OCI-M1 (cell line): ENCODE measurements at places on chromosomes 11 and 22.
A peak's percentile ranks its signal among the peaks of the same experiment; 100 is the strongest.

DNA sequence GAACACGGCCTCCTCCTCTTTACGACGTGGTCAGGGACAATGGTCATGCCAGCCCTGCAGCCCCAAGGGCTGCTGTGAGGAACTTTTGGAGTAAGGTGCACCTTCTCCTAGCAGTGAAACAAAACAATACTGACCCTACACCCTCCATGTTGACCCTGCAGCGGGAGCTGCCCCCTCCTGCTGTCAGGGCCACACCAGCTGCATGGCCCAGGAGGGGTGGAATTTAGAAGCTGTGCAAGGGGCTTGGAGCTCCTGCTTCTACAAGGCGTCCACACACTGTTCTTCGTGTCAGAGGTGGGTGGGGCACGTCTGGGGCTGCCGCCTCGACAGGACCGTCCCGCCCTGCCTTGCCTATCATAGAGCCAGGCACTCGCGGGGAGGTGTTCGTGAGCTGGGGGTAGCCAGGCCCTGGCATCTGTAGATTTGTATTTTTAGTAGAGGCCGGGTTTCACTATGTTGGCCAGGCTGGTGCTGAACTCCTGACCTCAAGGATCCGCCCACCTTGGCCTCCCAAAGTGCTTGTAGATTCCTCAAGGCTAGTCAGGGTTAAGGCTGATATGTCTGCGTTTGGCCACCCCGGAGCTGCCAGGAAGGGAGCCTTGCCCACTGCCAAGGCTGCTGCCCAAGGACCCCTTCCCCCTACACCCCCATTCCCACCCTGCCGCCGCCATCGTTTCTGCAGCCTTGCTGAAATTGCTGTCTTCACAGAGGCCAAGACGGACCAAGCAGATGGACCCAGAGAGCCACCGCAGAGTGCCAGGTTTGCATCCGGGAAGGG is 15.9 kb downstream of the INCENP start:
- no peak for DNase-seq

- no peak for DNase-seq
Measured at GRCh38 chr11:19242179-19242932, 1.6 kb upstream of the E2F8 start.

GRCh38 chr22:45608763-45609180 is 62.9 kb upstream of the ATXN10 start:
- no peak for DNase-seq

- DNase-seq: no peak
Measured at GRCh38 chr11:119028346-119029068, 2.2 kb downstream of the SLC37A4 start.

GRCh38 chr11:46894961-46895360 is 23.4 kb downstream of the LRP4 start:
- no peak for DNase-seq

- DNase-seq: no peak
Measured at GRCh38 chr22:47171441-47172221, 409.2 kb downstream of the TBC1D22A start.

GRCh38 chr11:63814383-63814736 is 1.1 kb downstream of the SPINDOC start:
- DNase-seq: peak; percentile 38

GRCh38 chr11:5541427-5541826 is 6.9 kb downstream of the OR52H1 start:
- DNase-seq: no peak

- no peak for DNase-seq
Measured at GRCh38 chr11:126160345-126161022, 51.0 kb downstream of the RPUSD4 start.

- DNase-seq: no peak
Measured at GRCh38 chr11:76209973-76210930, 4.0 kb upstream of the WNT11 start.

DNA sequence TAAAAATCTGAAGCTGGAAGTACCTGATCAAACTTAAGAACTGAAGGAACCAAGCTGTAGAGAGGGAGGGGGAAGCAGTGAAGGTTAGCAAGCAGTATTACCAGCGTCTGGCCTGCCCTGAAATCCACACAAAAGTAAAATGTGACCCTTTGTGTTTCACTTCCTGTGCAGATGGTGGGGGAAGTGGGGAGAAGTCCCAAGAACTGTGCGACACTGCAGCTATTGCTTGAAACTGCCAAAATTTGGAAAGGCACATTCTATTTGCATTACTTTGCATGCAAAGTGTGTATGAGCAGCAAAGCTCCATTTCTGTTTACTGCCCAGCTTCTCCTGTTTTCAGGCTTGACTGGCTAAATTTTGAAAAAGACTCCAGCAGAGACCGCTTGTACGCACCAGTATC is 72.1 kb upstream of the BMAL1 start:
- DNase-seq: no peak

GRCh38 chr11:80815752-80816453 is 1375.1 kb upstream of the TENM4 start:
- peak; percentile 89 for DNase-seq

DNA sequence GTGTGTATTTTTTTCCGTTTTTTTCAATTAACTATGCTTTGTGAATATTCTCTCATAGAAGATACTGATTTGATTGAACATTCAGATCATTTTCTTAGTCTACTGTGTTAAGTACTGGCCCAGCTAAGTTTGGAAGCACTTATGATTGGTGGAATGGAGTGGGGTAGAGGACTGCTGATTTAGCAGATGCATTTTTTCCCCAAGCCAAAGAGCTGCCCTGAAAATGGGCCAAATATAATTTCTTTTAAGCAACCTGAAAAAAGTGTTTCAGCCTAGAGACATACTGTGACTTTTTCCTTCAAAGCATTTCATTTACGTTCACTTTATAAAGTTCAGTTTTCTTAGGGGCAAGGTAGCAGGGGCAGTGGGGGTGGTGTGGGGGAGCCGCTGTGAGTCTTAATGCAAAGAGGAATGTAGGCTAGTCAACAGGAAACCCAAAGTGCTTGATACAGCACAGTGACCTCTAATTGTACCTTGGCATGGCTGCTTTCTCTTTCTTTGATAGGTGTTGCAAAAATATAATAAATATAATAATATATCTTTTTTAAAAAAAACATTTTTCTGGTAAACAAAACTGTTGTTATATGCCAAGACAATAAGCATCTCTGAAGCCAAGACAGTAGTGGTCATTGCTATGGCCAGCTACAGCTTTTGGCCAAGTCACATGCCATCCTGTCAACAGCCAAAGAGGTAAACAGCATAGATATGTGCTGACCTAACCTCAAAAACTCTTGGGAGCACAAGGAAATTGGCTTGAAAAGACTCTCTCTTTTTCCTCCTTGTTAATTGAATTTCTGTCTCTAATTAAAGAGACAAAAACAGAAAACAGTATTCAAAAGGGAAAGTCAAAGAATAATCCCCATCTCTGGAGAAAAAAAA is 58.8 kb downstream of the LIF start:
- no peak for DNase-seq

GRCh38 chr11:66070604-66071380 is 720 bp downstream of the PACS1 start:
- peak; percentile 43 for DNase-seq

DNA sequence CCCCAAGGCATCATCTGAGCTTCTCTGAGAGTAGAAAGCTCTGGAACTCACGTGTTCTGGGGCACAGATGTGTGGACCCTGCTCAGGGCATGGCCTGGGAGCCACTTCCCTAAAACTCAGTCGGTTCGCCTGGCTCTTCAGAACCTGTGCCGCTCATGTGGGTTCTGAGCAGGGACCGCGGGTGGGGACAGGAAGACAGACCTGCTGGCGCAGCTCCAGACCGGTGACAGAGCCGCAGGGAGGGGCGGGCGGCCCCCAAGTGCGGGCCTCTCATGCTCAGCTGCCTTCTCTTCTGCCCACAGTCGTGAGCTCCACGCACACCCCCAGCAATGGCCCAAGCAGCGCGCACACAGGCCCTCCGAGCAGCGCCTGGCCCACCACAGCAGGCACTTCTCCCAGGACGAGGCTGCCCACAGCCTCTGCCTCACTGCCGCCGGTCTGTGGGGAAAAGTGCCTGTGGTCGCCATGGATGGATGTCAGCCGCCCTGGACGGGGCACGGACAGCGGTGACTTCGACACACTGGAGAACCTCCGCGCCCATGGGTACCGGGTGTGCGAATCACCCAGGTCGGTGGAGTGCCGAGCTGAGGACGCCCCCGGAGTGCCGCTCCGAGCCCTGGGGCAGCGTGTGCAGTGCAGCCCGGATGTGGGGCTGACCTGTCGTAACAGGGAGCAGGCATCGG is 24.2 kb downstream of the MUC5AC start:
- DNase-seq: no peak

DNA sequence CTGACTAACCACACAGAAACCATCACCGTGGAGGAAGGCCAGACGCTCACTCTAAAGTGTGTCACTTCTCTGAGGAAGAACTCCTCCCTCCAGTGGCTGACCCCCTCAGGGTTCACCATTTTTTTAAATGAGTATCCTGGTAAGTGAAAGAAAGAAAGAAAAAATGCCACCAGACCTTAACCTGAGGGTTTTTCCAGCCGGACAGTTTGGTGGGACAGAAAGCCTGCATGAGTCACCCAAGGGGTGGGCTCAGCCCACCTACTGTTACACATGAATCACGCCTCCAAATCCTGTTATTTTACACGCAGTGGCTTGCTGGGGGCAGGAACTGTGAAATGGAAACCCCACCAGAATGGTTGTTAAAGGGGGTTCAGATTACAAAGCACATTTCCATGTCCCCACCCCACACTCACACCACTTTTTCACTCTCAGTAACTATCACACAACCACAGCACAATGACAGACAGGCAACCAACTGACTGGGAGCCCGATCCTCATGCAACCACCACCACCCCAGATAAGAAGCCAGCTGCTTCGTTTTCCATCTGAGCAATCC is 11.9 kb downstream of the CRTAM start:
- no peak for DNase-seq

- DNase-seq: no peak
Measured at GRCh38 chr11:82507288-82507687, 226.4 kb downstream of the FAM181B start.

DNA sequence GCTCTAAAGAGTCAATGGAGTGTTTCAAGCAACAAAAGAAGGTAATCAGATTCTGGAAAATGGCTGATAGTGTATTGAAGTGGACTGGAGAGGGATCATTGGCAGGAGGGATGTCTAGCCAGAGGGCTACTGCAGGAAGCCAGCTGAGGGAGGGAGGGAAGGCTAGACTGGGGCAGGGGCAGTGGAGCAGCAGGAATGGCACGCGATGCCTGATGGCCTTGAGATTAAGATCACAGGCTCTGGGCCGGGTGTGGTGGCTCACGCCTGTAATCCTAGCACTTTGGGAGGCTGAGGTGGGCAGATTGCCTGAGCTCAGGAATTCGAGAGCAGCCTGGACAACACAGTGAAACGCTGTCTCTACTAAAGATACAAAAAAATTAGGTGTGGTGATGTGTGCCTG is 47.5 kb upstream of the PRDM11 start:
- no peak for DNase-seq

- peak; percentile 45 for DNase-seq
Measured at GRCh38 chr11:84476581-84476980, 1150.6 kb downstream of the DLG2 start.

DNA sequence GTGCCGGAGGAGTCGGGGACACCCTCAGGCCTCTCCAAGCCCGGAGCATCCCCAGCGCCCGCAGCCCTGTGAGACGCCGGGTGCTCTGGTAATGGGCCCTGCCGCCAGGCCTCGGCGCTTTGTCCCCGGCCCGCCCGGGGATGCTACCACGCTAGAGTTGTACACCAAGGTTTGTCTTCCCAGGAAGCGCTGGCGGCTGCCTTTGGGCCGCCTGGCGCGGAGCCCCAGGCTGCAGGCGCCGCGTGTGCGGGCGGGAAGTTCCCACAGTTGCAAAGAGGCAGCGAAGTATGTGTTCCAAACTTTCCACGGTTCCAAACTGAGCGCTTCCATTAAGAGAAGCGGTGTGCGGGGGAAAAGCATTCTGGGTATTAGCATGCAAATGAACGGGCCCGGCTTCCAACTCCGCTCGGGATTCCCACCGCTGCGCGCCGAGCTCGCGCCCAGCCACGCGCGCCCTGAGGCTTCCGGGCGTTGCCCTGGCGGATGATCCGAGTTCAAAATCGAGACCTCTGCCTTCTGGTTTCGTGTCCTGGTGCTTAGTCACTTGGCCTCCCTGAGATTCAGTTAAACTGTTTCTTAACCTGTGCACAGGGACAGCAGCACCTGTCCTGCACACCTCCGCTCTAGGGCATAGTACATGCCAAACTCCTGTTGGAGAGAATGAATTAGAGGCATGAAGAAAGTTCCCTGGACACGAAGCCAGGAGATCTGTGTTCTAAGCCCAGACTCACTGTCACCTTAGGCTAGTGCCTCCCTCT is 1.3 kb upstream of the PATZ1 start:
- DNase-seq: peak; percentile 79

DNA sequence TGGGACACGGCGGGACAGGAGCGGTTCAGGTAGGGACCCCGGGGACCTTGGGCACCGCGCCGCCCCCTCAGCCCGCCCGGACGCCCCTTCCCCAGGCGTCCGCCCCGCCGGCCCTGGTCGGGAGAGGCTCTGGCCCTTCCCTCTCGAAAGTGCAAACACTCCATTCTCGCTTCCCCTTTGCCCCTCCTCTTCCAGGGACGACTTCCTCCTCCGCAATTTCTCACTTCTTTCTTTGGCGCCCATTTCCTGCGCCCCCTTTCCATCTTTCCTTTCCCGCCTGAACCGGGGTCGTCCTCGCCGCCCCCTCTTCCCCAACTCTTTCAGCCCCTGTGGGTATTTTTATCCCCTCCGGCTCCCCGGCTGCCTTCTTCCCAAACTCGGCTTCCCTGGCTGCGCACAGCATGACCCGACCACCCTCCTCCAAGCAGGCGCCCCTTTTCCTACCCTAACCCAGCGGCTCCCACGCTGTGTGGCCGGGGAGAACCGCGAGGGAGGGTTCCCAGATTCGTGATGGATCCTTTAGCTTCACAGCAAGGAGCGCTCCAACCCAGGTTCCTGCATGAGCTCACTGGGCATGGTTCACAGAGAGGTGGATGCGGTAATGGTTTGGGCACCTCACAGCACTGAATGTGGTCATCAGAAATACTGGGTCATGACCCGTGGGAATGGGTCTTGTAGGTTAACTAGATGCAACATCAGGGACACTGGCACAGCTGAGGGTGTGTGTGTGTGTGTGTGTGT is 689 bp downstream of the RAB39A start:
- DNase-seq: no peak

- DNase-seq: no peak
Measured at GRCh38 chr11:46886211-46886610, 32.1 kb downstream of the LRP4 start.

GRCh38 chr11:2738551-2739431 is 39.0 kb upstream of the KCNQ1OT1 start:
- DNase-seq: peak; percentile 17

- DNase-seq: no peak
Measured at GRCh38 chr22:35409783-35410662, 10.1 kb downstream of the MCM5 start.

- no peak for DNase-seq
Measured at GRCh38 chr11:6968816-6969215, 42.6 kb downstream of the ZNF215 start.

GRCh38 chr11:47431356-47432083 is 5.3 kb upstream of the PSMC3 start:
- DNase-seq: no peak
